Astrocyte (in vitro differentiated cells and primary cell): ENCODE measurements at places on chromosomes 6 and 20. TPM values are rescaled to one million over a fixed set of nuclear protein-coding genes. Genes with fewer than 3 reads are reported as not detected.
A peak's percentile ranks its signal among the peaks of the same experiment; 100 is the strongest.

GRCh38 chr20:18504479-18505060 is 3.2 kb upstream of the SEC23B start:
- no peak for DNase-seq

GRCh38 chr6:109062216-109062615 is 32.4 kb downstream of the SESN1 start:
- no peak for DNase-seq

GRCh38 chr20:61139031-61139430 is 113.0 kb upstream of the CDH4 start:
- DNase-seq: no peak

DNA sequence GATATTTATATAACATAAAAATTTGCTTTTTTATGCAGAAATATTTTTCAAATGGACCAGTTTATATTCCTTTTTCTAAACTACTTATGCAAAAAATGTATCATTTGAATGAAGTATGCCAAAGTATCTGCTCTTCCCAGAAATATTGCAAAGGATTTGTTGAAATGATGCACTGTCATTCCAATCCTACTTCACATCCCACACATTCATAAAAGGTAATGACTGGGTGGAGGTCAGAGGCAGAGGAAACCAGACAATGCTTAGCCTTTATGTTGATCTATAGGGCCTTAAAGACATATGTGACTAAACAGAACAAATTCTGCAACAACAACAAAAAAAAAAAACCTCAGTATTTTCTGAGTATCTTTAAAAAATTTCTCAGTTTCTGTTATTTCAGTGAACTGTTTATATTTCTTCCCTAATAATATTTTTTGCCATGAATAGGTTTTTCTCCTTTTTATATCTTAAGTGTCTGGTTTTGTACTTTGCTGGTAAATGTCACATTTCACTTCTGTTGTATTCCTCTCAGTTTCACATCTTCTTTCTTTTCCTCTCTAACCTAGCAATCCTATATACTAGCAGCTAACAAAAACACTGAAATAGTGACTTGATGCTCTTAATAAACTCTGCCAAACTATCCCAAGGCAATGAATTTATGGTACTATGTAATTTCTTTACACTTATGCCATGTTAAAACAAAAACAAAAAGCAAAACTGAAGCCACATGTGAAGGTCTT is 374.1 kb downstream of the BCKDHB start:
- DNase-seq: no peak

- peak; percentile 50 for DNase-seq
Measured at GRCh38 chr6:13453771-13454251, 33.6 kb downstream of the GFOD1 start.

DNA sequence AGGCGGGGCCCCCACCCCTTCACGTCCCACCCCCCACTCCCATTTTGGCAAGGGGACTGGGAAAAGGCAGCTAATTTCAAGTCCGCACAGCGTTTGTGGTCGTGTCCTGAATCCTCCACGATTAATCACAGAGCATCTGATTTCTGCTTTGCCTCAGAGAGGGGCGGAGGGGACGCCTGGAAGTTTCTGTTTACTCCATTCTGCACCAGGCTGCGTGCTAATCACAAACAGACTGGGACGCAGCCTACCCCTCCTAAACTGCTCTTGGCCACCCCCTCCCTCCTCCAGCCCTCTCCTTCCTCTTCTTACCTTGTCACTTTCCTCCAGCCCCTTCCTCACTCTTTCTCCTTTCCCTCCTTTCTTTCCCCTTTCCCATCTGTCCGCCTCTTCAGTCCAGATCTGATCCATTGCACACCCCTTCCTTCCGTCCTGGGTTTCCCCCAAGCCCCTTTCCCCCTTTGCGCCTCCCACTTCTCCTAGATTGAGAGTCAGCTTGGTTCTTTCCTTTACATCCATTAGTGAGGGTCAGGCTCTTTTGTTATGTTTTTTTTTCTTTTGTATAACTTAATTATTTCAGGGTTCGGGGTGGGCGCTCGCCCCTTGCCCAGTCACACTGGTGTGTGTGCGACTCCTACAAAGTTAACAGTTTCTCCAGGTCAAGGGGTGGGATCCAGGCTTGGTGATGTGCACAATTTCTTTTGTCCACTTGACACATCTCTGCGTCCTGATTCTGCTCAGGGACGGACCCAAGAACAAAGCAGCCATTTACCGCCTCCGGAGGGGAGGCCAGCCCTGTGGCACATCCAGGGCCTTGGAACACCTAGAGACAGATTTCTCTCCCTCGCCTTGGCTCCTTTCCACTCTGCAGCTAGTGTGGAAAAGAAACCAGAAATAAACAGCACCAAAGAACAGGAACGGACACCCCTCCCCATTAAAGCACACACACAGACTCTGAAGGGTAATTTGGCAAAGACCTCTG is 520 bp upstream of the RIPOR3 start:
- DNase-seq: peak; percentile 45

DNA sequence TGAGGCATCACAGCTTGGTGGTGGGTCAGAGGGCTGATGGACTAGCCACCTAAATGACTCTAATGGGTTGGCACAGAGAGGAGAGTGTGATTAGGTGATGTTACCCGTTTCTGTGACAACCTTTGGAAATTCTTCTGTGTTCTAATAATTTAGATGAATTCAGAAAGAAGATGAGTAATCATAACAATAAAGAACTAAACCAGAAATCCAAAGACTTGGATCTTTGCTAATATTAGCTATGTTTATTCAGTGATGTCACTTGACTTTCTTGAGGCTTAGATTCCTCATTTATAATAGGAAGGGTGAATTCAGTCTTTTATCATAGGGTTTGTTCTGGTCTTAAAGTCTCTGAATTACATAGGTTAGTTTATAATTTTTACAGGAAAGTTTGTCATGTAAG is 19.9 kb downstream of the CRYBG1 start:
- DNase-seq: no peak

GRCh38 chr20:49424536-49424935 is 57.9 kb downstream of the KCNB1 start:
- peak; percentile 6 for DNase-seq

GRCh38 chr6:19231878-19232561 is 605.1 kb upstream of the ID4 start:
- DNase-seq: no peak

GRCh38 chr6:7184502-7184901 is 76.7 kb downstream of the RREB1 start:
- DNase-seq: no peak

GRCh38 chr6:133834472-133835170 is 54.3 kb upstream of the TCF21 start:
- DNase-seq: no peak

The PGBD1 gene
- total RNA-seq: 7.9 and 8.1 TPM in 2 replicates

The BTN1A1 gene
- total RNA-seq: not detected in 2 replicates

The TJAP1 gene
- 26.6 and 28.3 TPM in 2 replicates for total RNA-seq

The DNAH8 gene
- not detected in 2 replicates for total RNA-seq

The RAET1E gene
- total RNA-seq: not detected in 2 replicates

The OR2B6 gene
- not detected in 2 replicates for total RNA-seq
